ENCODE measurements at places on chromosomes 7 and 10. TPM values are rescaled to one million over a fixed set of nuclear protein-coding genes. Genes with fewer than 3 reads are reported as not detected.

- no peak for DNase-seq
These were observed 268.7 kb downstream of the WDR37 start for GRCh38 chr10:1324903-1325302.

GRCh38 chr10:79081353-79082034 lies 12.7 kb downstream of the ZMIZ1 start:
- no peak for DNase-seq

DNA sequence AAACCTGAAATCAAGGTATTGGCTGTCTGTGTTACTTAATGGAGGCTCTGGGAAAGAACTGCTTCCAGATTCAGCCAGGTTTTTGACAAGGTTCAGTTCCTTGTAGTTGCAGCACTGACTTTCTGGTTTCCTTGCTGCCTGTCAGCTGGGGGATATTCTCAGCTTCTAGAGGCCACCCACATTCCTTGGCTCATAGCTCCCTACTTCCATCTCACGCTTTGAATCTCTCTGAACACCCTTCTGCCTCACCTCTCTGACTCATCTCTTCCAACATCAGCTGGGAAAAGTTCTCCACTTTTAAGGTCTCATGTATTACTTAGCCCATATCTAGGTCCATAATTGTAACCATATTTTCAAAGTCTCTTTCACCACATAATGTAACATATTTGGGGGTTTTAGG lies 22.9 kb upstream of the GPR22 start:
- no peak for DNase-seq

GRCh38 chr7:31082017-31082416 lies 29.9 kb downstream of the ADCYAP1R1 start:
- no peak for DNase-seq

DNA sequence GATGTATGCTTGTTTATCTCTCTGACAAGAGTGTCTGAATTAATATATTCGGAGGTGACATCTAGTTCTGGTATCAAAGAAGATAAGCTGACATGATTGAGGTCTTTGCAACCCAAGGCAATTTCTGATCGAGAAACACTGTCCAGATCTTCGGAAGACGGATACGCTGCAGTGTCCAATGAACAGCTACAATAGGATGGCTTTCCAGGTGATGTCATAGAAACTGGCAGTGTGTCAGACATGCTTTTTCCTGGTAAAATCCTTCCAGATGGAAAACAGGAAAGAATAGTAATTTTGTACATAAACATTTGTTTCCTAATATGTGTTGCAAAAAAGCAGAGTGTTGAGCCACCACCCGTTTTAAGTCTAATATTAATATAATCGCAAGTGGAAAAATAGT lies 33.4 kb downstream of the VWDE start:
- DNase-seq = no peak

DNA sequence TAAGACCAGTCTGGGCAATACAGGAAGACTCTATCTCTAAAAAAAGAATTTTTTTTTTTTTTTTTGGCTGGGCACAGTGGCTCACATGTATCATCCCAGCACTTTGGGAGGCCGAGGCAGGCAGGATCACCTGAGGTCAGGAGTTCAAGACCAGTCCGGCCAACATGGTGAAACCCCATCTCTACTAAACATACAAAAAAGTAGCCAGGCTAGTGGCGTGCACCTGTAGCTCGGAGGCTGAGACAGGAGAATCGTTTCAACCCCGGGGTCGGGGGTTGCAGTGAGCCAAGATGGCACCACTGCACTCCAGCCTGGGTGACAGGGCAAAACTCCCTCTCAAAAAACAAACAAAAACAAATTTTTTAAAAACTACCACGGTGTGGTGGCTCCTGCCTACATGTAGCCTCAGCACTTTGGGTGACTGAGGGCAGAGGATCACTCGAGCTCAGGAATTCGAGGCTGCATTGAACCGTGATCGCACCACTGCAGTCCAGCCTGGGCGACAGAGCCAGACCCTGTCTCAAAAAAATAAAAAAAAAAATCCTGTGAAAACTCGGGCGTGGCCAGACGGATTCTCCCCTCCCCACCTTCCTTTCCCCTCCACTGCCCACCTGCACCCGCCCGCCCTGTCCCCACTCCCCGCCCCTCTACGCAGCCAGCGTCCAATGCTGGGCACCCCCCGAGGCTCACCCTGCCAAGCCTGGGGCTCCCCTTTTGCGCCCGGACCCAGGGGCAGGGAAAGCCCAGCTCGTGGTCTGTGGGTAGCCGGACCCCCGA lies 745 bp upstream of the ORAI2 start:
- DNase-seq = peak; percentile 50

CAMK2B gene
- total RNA-seq = 0.11 TPM

GRCh38 chr7:98283127-98283886 lies 1.8 kb downstream of the BRI3 start:
- no peak for DNase-seq

ELMO1 gene
- total RNA-seq = 78.6 TPM

DNA sequence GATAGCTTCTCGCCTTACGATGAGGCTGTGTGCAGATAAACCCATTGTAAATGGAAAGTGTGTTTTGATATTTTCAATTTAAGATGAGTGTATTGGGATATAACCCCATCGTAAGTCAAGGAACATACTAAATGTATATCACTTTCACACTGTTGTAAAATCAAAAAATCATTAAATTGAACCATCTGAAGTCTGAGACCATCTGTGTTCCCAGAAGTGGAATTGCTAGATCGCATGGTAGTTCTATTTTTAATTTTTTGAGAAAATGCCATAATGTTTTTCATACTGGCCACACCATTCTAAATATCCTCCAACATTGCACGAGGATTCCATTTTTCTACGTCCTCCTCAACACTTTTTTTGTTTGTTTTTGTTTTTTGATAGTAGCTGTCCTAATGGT lies 209.1 kb upstream of the MTPN start:
- no peak for DNase-seq

DNA sequence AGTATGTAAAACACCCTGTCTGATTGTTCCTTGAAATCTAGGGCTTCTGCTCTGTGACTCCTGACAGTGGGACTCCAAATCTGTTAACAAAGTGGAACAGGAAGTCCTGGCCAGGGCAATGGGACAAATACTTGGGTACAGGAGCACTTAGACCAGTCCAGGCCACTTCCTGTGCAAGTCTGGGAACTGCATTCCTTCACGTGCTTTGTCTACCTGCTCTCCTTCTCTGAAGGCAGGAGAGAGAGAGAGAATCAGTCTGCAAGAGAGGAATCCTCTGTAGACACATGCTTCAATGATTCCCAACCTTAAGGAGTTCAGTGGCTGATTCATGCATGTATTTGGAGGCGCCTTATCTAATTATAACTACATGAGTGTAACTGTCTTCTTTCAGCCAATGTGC lies 530.2 kb downstream of the GATA3 start:
- no peak for DNase-seq

DNA sequence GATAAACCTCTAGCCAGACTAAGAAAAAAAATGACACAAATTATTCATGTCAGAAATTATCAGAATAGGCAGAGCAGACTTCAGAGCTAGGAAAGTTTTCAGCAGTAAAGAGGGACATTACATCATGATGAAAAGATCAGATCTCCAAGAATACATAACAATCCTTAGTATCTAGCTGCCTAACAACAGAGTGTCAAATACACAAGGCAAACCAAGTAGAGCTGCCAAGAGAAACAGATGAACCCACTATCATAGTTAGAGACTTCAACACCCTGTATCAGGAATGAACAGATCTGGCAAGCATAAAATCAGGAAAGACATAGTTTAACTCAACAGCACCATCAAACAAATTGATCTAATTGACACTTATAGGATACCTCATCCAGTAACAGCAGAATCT lies 92.3 kb downstream of the NKX6-2 start:
- DNase-seq = no peak

GRCh38 chr7:69412331-69413146 lies 185.7 kb upstream of the AUTS2 start:
- no peak for DNase-seq

GRCh38 chr10:64368298-64368697 lies 847.1 kb downstream of the REEP3 start:
- no peak for DNase-seq

DNA sequence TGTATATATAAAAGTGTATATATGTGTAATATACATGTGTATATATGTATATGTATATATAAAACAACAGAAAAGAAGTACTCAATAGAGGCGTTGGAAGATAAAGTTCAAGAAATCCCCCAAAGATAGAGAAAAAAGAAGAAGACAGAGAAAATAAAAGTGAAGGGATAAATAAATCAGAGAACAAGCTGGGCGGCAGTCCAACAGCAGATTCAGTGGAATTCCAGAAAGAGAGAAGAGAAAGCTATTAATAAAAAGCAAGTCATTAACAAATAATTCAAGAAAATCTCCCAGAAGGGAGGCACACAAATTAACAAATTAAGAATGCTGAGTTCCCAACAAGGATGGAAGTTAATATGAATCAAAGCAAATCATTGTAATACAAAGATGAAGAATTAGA lies 59.3 kb upstream of the RNF148 start:
- no peak for DNase-seq

DNA sequence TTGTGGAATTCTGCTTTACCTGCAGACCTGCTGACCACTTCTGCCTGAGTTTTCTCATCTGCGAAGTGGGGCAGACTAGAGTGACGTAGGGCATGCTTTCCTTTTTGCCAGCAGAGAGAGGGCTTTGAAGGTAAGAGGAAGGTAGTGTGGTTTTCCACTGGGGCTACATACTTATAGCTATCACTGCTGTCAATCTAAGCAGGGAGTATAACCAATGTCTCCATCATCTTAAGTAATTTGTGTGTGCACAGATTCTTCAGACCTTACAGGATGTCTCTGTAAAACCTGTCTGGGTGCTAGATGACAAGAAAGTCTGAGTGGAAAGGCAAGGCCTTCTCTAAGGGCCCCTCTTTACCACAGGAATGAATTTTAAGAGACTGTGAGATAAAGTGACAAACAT lies 106.8 kb downstream of the RBM20 start:
- no peak for DNase-seq

GRCh38 chr7:136925044-136925443 lies 56.6 kb downstream of the CHRM2 start:
- DNase-seq = no peak

DNA sequence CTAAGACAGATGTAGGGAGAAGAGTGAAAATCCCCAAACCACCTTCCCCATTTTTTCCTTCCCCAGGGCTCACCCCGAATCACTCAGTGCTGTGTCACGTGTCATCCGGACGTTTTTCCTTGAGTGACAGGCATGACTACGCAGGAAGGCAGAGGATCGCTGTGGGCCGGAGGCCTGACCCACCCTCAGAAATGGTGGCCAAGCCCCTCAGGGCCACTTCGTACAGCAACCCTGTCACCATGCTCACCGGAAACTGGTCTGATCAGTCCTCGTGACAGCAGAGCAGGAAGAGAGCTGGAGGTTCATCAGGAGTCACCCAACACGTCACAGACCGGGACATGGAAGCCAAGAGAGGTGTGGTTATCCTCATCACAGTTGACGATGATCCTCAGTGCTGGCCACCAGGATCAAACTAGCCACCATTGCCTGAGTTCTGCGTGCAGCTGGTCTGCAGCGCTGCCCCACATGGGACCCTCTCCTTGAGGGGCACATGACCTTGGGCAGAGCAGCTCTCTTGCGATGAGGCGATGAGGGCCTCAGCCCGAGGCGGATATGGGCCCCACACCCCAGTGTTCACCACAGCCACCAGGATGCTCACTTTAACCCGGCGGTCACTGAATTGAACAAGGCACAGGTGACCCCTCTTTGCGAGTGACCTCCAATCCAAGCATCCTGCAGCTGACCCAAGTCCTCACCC lies 99.3 kb upstream of the INSIG1 start:
- DNase-seq = no peak

TMEM270 gene
- total RNA-seq = not detected

DNA sequence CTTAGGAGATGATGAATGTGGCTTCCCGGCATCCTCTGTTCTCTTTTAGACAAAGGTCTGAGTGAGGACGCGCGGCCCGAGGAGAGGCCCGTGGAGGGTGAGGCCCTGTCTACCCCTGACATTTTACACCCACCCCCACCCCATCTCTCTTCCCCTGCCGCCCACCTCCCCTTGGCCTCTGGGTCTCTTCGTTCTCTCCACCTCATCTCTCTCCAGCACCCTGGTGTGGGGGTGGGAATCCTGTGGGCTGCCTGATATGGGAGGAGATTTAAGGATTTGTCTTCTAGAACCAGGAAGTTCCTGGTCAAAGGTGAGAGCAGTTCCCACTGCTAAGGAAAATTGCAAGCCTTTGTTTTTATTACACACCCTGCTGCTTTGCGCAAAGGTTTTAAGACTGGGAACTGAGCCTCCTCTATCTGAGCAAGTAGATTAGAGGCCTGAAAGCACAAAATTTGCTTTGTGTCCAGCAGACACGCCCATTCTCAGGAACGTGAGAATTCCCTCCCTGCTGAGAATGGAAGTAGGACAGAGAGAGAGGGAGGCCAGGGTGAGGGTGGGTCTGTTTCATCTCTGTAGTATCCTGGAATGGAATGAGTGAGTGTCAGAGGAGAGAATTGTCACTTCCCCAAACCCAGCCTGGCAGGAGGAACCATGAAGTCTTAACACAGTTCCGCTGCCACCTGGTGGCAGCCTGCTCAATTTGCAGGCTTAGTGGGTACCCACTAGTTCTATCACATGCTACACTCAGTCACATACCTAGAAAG lies 91.2 kb downstream of the GTF2IRD1 start:
- DNase-seq = no peak

MRC1 gene
- total RNA-seq = 1.5 TPM

DNA sequence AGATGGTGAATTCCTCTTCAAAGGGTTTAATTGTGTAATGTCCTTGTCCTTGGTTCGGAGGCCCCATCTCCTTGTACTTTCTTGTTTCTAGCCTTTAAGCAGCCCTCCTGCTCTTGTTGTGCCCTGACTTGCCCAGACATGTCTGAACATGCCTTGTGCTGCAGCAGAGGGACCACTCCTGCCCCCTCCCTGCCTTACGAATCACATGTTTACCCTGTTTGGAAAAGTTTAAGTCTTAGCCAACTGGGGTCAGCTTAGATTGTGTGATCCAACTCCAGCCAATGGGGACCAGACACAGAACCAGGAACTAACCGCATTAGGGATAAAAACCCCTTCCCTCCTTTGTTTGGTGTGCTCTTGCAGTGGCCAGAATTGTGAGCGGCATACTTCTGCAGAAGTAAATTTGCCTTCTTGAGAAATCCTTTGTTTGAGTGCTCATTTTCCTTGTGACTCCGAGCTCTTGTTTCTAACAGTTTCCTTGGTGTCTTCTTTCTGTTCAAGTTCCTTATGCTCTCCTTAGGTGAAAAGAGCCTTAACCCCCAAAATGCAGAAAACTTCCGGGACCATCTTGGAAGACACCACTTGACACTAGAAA lies 29.4 kb downstream of the CLRN3 start:
- DNase-seq = no peak

LIPA gene
- total RNA-seq = 35.9 TPM

DNA sequence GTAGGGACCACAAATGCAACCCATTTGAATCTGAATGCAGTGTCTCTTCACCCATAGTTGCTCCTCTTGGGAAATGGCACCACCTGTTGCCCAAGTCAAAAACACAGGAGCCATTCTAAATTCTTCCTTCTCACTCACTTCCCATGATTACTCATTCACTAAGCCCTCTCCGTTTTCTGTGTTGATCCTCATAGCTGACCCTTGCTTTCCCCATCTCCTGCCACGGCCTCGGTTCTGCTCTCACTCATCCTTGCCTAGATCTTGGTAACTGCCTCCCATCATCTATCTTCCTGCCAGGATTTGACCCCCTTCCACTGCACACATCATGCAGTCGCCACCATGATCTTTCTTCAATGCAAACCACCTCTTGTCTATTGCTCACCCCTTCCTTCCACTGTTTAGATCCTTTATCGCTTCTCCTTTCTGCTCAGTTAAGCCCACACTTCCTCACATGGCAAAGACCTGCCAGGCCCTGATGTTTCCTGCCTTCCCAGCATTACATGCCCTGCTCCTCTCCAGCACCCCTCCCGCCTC lies 19.0 kb upstream of the CPN1 start:
- no peak for DNase-seq
